Amniotic epithelial cell (primary cell): ENCODE measurements at places on chromosomes 3 and 15.

GRCh38 chr15:35533130-35534110, 12.5 kb downstream of the DPH6 start:
- peak; percentile 51 for DNase-seq

DNA sequence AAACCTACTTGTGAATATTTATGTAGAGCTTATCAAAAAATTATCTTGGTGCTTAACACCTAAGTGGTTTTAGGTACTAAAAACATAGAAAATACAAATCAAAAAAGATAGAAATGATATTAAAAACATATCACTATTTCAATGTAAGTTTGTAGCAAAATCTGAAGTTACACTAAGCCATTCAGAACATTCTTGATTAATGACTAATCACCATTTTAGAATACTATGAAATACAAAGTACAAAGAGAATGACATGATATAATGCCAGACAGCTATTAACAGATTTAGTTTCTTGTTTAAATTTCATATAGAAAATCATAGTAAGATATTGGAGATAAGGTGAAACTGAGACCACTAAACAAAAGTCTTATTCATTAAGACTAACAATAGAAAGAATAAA, 169.7 kb upstream of the AGTR1 start:
- peak; percentile 17 for DNase-seq

- DNase-seq, result no peak
Measured at GRCh38 chr3:95424279-95424678, 1361.4 kb downstream of the NSUN3 start.

- DNase-seq, result no peak
Measured at GRCh38 chr3:52246728-52247408, 1.3 kb downstream of the PPM1M start.

DNA sequence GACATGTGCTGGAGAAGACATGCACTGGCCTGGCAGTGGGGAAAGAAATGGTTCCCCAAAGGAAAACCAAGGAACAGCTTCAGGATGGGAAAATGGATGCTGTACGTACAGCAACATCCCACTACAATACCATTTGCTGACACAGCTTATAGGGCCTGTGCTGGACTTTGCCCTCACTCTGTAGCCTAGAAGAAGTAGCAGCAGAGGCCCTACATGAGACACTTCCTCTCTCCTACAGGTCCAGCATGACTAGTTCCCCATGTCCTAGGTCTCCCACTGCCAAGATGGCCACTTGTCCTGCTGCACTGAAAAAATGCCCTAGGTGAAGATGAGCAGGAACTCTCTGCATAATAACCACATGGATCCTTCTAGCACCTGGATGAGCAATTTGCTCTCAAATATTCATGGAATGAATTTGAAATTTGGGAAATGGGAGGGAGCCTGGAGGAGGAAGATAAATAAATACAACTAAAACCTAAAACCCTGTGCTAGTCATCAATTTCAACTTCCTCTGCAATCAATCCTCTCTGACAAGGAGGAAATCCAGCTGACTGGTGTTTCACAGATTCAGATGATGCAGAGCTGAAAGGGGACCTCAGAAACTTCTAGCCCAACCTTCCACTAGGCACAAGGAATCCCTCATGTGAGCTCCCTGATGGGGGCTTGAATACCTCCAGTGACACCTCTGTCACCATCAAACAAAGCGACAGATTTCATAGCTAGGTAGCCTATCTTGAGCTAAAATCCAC, 514.3 kb upstream of the PPP2R3A start:
- no peak for DNase-seq

DNA sequence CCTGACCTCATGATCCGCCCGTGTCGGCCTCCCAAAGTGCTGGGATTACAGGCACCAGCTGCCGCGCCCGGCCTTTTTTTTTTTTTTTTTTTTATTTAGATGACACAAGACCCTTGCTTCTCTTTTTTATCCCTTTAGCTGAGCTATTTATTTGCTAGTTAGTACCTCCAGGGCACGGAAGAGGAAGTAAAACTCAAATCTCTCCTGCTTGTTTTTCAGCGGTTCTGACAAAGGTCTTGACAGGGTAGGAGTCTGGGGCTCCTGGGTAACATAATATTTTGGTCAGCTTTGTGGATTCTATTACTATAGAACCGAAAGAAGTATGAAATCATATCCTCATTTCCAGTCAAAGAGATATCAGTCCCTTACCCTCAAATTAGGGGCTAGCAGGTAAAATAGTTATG, 44.0 kb upstream of the ETV5 start:
- DNase-seq, result no peak

GRCh38 chr15:66778314-66778665, 76.3 kb downstream of the SMAD6 start:
- no peak for DNase-seq

DNA sequence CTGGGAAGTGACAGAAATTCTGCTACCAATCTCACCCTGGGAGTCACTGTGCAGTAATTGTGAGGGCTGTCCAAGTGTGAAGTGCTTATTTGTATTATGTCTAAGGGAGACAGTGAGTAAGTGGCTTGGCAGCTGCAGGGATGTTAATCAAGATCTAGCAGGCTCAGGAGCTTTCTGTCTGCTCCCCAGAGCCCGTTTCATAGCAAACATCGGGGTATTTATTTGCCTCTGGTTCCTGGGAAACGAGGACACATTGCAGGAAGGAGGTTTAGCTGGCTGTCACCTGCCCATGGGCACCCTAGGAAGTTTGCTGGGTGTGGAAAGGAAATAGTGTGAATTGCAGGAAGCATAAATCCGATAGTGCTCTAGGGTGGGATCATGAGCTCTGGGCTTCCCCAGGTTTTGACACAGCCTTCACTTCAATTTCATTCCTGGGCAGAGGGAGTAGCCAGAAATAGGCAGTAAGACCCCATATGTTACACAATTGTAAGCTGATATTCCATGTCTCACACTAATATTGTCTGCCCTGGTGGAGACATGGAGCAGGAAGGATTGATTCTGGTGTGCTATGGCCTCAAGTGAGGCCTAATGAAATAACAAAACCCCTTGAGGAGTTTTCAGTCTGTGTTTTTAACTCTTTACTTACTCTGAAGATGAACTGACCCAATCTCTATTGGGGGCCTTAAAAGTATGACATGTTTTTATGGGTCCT, 74.1 kb upstream of the MITF start:
- DNase-seq, result no peak

GRCh38 chr3:65664446-65664845, 374.3 kb downstream of the MAGI1 start:
- DNase-seq, result no peak

- DNase-seq, result peak; percentile 27
Measured at GRCh38 chr3:185176750-185177359, 24.0 kb upstream of the C3orf70 start.
